ENCODE measurements at places on chromosomes 6 and 20.

DNA sequence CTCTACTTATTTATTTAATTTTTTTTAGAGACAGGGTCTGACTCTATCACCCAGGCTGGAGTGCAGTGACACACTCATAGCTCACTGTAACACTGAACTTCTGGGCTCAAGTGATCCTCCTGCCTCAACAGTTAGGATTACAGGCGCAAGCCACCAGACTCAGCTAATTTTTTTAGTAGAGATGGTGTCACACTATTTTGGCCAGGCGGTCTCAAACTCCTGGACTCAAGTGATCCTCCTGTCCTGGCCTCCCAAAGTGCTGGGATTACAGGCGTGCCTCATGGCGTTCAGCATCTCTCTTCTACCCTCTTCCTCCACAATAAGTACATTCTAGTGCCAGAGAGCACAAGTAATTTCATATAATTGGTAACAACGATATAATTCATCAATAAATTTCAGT lies 5.5 kb downstream of the SSR1 start:
- no peak for DNase-seq

GRCh38 chr6:81766482-81767069 lies 14.1 kb upstream of the TENT5A start:
- DNase-seq = no peak

GRCh38 chr6:155694419-155694790 lies 238.8 kb upstream of the NOX3 start:
- no peak for DNase-seq

GRCh38 chr6:143260857-143261256 lies 189.6 kb downstream of the ADAT2 start:
- no peak for DNase-seq

DNA sequence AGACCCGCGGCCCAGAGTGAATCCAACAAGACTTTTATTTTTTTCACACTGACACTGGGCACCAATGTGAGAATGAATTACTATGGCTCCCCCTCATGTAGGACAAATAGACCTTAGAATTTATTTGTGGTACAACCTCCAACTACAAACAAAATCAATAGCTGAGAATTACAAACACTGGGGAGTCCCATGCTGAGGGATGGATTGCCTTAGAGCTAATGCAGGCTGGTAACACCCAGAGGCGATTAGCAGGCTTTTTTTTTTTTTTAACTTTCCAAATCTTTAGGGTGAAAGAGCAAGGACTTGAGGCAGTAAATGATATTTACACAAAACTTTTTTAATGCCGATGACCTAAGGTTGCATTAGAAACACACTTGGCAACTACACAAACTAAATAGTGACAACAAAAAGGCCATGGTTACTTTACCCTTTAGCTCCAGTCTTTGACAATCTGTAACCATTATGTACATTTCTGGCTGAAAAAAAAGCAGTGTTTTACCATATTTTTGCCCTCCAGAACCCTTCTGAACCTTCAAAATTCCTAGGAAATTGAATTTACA lies 21.8 kb downstream of the SAYSD1 start:
- DNase-seq = no peak

Data from effector memory CD8-positive, alpha-beta T cell (primary cell).